ENCODE measurements at places on chromosomes 16 and 17.

DNA sequence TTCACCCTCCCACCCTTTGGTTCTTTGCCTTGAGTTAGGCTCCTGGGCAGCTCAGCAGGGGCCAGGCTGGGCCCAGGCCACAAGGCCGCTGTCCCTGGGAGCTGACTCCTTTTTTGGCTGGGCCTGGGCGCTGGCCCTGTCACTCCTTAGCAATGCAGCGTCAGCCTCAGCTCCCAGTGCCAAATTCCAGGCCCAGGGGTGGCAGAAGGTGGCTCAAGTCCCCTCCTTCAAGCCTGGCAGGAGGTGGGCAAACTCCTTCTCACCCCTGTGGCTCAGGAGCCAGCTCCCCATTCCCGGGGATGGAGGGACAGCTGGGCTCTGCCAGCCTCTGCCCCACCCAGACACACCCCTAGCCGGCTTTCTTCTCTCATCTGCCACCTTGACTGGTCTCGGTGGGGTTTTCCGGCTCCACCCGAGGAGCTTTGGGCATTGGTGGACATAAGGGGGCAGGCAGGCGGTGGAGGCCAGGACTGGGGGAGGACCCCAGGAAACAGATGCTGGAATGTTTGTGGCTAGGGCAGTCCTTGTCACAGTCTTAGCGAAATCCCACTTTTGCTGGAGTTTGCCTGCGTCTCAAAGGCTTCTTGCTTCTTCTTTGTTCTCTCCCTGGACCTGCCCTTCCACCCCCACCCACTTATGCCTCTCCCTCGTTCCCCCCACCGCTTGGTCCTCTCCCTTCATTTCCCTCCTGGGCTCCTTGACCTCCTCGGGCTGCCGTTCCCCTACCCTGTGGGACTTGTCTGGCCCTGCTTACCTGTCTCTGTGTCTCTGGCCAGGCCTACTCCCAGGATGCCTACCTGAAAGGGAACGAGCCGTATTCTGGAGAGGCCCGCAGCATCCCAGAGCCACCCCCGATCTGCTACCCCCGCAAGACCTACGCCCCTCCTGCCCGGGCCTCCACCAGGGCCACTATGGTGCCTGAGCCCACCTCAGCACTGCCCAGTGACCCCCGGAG lies 37.4 kb downstream of the ARHGAP23 start:
- DNase-seq: peak; percentile 41

DNA sequence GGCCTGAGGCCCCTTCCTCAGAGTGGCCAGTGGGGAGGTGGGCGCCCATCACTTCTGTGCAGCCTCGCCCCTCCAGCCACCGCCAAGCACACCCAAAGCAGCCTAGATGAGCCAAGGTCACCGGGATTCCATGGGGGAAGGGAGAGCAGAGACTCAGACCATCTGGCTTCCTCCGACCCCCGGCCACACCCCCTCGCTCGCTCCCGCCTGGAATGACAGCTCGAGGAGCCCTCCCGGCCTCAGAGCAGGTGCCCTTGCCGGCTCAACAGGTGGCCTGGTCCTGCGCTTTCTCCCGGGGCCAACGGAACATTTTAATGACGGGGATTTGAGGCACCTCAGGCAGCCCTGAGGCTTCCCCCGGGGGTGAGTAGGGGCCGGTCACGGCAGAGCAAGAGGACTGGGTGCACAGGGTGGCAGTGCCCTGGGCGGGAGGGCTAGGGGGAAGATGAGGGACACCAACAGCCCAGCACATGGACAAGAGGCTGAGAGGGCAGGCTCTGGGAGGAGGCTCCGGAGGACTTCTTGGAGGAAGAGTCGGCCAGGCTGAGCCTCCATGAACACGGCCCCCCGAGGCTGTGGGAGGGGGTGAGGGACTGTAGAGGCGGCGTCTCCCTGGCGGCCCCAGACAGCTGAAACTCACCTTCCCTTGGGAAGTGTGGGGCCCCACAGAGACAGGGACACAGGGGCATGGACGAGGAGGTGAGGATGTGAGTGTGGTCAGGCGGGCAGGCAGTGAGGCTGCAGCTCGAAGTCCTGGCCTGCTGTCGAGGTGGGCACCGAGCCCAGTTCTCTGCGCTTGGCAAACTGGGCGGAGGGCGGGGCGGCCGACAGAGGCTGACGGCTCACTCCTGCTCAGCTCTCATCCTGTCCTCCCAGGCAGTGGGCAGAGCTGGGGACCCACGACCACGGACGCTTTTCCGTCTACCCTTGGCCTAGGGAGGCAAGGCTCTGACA lies 12.5 kb upstream of the C1QTNF8 start:
- peak; percentile 70 for DNase-seq

- no peak for DNase-seq
Observed at GRCh38 chr16:24246911-24247607, 9.1 kb upstream of the CACNG3 start.

DNA sequence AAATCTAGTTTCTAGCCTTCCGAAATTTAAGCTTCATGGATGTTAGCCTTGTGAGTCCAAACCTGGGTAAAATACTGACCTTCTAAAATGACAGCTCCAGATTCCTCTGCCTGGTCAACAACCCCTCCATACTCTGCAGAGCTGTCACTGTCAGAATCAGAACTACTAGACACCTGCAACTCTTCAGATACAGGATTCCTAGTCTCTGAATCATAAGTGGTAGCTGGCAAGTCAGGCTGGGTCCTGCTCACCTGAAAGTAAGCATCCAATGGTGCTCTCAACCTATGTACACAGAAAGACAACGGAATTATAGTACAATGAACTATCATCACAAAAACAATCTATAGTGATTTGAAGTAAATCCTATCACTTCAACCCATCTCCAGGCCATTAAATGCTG lies 14.8 kb downstream of the RFWD3 start:
- DNase-seq: no peak

DNA sequence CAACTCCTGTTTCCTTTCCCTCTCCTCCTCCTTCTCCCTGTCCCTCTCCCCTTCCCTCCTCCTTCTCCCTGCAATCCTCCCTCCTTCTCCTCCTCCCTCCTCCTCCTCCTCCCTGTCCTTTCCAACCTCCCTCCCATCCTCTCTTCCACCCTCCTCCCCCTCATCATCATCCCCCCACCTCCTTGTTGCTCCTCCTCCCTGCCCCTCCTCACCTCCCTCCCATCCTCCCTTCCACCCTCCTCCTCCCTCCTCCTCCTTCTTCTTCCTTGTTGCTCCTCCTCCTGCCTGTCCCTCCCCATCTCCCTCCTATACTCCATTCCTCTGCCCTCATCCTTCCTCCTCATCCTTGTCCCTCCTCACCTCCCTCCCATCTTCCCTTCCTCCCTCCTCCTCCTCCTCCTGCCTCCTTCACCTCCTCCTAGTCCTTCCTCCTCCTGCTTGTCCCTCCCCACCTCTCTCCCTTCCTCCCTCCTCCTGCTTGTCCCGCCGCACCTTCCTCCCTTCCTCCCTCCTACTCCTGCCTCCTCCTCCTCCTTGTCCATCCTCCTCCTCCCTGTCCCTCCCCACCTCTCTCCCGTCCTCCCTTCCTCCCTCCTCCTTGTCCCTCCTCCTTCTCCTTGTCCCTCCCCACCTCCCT lies 222.5 kb downstream of the IRF8 start:
- no peak for DNase-seq

GRCh38 chr17:7432296-7432695 lies 2.9 kb upstream of the TMEM102 start:
- DNase-seq: no peak

DNA sequence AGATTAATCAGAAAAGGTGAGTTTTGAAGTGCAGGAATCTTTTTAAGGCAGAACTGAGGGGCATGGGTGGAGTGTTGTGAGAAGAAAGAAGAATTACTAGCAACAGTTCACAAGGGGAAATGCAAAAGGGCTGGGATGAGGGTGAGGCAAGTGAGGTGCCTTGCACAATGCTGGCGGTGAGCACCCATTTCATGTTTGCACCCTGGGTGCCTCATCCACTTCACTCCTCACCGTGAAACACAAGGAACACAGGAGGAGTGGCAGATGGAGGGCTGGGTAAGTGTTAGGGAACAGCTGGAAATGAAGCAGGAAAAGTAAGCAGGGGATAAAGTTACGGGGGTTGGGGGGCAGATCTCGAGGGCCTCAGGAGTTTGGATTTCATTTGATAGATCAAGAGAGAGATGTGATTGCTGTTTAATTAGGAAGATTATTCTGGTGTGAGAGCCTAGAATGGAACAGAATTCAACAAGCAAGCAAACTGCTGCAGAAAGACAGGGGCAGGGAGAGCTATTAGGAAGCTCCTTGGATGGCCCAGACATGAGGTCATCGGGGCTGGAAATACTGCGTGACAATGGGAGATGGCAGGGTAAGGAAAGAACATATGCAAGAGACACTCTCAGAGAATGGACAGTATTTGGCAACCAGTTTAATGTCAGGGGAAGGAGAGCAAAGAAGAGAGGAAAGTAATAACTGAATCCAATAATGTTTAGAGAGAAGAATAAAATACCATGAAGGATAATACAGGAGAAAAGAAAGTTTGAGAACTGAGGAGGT lies 8.3 kb upstream of the HEATR6 start:
- no peak for DNase-seq

- peak; percentile 65 for DNase-seq
Observed at GRCh38 chr17:20121359-20122253, 112.4 kb downstream of the SPECC1 start.

DNA sequence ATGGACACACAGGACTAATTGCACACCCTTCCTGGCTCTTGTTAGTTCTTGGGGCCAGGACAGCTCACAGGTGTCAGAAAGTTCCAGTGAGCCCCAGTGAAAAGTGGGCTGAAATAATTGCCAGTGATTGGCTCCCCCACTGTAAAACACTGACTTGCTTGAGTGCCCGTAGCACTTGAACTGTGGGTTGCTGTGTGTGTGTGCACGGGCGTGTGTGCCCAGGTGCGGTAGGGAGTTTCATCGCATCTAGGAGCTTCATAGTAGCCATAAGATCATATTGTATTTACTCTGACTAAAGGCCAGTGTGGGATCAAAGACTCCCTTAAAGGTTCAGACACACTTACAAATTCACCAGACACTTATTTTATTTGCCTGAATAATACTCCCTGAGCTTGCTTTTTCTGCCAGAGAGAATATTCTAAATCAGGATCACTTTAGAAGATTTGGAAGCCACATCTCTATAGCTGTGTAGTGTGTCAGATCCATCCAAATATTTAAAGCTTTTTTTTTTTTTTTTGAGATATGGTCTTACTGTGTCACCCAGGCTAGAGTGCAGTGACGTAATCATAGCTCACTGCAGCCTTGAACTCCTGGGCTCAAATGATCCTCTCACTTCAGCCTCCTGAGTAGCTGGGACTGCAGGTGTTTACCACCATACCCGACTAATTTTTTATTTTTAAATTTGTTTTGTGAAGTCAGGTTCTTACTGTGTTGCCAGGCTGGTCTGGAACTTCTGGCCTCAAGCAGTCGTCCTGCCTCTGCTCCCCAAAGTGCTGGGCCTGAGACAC lies 11.4 kb downstream of the UNK start:
- peak; percentile 2 for DNase-seq

DNA sequence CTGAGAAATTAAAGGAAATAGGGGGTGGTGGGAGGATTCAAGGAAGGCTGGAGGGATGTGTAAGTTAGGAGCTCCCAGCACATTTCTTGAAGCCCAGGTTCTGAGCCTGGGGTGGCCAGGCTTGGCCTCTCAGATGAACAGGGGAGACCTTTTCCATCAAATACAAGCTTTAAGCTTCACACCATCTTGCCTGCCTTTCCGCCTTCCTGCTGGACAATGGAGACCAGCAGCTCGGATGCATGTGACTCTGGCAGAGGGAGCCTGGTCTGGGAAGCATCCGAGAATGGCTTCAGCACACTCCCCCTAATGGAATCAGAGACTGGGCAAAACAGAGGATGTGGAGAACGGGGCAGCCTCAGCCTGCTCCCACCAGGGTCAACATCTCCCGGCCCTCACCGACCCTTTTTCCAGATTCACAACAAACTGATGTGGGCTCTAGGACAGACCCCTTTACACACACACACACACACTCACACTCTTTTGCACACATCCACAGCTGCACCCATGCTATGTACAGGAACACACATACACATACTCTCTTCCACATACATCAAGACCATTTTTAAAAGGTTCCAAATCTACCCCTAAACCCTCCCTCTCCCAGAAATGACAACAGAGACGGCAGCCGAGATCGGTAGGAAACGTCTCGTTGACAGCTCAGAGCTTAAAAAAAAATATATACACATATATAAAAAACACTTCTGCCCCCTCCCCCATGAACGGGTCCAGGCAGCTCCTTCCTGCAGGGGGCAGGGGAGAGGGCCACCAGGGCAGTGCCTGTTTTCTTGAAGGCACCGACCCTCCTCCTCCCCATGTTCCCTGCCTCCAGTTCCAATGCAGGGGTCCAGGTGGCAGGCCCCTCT lies 6.5 kb upstream of the ATXN7L3 start:
- DNase-seq: no peak

GRCh38 chr16:5071341-5071680 lies 332 bp upstream of the ALG1 start:
- DNase-seq: no peak

DNA sequence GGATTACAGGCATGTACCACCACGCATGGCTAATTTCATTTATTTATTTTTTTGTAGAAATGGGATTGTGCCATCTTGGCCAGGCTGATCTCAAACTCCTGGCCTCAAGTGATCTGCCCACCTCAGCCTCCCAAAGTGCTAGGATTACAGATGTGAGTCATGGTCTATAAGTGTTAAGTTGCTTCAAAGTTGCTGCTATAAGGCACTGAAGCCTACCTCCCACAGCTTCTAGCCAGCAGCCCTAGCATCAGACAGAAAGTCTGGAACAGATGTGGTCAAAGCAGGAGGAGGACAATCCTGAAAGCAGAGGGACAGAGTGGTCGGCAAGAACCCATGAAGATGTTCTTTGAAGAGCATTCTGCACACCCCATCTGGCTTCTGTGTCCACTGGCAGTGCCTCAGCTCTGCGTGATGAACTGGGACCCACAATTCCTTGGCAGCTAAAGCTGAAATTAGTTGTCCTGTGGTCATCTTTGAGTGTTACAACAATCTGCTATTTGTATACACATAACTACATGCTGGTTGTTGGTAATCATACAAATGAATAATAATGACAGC lies 11.2 kb downstream of the MAP3K14 start:
- DNase-seq: no peak

DNA sequence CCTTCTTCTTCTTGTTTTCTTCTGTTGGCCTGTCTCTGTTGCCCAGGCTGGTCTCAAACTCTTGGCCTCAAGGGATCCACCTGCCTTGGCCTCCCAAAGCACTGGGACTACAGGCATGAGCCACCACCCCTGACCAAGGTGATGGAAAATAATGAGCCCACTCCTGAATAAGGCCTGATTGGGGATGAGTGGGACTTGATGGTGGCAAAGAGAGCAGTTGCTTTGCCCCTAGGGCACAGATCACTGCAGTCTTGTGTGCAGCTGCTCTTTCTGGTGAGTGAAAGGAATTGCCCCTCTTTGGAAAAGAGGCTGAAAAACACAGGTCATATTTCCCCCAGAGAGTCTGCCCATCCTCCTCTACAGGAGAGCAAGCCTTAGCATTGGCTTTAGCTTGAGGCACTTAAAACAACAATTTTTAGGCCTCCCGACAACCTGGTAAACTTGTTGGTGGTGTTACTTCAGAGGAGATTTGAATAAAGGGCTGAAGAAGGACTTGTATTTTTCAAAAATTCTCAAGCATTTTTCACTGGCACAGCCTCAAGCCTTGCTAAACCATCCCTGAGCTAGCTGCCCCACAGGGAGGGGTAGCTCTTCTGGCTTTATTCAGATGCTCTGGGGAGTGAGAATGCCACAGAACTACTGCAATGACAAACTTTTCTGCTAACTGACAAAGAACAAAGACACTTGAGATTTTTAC lies 6.1 kb upstream of the PDP2 start:
- DNase-seq: peak; percentile 76

GRCh38 chr16:60027351-60027750 lies 1293.2 kb upstream of the GOT2 start:
- DNase-seq: no peak

All from thyroid gland (tissue), 4 donors.